Activated CD4-positive, alpha-beta T cell treated with anti-CD3 and anti-CD28 coated beads, Interleukin-10, Interleukin-2, amounts not matched to agents 100 ng/mL and 50 ng/mL, durations not matched to agents 16 hours and 8 hours (primary cell): ENCODE measurements at places on chromosomes 13 and 19.

DNA sequence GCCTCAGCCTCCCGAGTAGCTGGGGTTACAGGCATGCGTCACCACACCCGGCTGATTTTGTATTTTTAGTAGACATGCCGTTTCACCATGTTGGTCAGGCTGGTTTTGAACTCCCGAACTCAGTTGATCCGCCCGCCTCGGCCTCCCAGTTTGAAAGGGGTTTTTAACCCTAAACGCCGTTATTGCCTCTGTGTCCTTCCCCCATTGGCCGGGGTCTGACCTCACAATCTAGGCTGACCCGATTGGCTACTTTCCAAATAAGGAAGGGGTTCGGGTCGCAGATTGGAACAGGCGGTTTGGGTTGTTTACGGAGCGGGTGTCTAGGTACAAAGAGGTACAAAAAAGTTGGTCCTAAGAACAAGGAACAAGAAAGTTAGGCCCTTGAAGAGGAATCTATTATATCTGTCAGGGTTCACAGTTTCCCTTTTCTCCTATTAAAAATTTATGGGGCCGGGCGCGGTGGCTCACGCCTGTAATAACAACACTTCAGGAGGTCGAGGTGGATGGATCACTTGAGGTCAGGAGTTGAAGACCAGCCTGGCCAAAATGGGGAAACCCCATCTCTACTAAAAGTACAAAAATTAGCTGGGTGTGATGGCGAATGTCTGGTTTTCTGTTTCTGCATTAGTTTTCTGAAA, 1.0 kb downstream of the ZNF253 start:
- DNase-seq: peak; percentile 70

DNA sequence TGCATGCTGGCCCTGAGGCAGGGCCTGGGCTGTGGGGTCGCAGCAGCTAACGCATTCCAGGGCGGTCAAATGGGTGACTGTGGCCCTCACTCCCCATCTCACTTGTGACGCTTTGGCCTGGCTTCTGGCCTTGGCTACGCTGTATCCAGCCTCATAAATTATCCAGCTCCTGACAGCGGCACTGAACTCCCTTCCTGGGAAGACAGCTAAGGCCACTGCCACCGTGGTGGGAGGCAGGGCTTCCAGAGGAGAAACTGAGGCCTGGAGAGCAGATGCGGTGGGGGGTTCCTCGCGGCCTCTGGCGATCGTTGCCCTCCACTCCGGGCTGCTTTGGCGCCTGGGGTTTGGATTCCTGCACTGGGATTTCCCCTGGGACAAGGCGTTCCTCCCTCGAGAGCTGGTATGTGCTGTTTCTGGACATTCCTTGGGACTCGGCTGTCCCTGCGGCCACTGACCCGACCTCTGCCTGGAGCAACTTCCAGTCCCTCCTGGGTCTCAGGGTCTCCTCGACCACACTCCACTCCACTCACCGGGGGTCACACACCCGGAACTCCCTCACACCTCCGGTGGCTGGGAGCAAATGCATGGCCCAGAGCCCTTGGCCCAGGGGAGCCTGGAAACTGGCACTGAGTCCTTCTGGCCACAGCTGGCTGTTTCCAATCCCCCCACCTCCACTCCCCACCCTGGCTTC, 3.4 kb downstream of the TBXA2R start:
- no peak for DNase-seq

DNA sequence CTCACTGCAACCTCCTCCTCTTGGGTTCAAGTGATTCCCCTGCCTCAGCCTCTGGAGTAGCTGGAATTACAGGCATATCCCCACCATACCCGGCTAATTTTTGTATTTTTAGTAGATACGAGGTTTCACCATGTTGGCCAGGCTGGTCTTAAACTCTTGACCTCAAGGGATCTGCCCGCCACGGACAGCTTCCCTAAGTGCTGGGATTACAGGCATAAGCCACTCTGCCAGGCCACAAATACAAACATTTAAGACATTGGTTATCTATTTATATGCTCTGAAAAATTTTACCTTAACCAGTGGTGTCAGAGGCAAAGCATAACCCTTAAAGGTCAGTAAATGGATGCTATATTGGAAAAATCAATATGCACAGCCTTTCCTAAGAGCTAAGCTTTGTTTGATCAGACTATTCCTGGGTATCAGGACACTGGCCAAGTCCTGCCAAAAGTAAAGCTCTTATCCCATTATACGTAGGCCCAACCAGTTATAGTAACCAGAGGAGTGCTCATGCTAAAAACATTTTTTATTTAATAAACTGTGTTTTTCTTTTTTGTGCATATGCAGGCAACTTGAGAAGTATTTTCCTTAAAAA, 56.4 kb upstream of the STARD13 start:
- DNase-seq: no peak

DNA sequence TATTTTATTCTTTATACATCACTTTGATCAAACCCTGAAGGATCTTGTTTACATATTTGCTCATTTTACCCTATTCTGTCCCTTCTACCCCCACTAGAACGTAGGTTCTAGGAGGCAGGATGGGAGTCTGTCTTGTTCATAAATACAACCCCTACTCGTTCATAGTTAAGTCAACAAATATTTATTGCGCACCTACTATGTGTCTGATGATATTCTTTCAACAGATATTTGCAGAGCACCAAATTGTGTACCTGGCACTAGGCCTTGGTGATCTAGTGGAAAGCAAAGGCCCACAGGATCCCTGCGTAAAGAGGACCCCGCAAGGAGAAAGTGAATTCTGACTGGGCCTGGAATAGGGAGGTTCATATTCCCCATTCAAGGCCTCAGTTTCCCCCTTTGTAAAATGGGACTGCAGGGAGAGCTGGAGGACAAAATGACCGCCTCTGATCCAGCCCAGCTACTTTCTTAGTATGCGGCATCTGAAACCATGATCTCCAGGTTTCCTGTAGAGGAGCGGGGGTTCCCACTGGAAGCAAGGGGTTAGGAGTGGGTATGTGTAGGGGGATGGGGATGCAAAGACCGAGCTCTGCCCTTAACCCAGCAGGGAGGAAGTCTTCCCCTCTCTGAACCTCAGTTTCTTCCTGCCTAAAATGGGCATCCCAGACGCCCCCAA, 534 bp upstream of the GEMIN7 start:
- DNase-seq: no peak

DNA sequence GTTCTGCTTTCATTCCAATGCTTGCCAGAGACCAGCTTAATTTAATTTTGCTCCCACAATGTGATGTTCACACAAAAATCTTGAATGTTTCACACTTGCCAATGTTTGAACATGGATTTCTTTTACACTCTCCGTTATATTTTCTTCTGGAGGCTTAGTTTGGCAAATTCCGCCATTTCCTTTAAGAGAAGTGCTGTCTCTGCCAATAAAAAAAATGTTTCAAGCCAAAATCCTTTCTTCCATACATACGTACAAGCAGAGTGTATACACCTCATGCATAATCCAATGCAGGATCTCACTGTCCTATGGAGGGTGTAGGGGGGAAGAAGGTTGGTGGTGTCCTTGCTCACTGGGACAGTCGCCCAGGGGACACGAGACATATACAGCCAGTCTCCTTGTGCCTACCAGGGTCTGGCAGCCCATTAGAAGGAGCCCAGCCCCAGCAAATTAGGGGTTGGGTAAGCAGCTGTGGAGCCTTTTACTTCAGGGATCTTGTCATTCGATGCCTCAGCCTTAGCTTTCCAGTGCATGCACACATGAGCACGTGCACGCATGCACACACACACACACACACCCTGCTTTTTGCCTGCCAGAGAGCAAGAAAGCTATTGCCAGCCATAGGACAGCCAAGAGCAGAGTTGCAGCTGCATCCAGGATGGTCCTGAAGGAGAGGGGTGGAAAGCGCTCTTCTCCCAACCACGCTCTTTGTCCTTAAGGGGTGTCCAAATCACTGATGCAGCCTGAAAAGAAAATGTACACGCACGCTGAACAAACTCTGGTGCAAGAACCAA, 208.3 kb downstream of the FOXO1 start:
- DNase-seq: no peak

- no peak for DNase-seq
These were observed 739.1 kb downstream of the DIAPH3 start for GRCh38 chr13:59424661-59425060.

DNA sequence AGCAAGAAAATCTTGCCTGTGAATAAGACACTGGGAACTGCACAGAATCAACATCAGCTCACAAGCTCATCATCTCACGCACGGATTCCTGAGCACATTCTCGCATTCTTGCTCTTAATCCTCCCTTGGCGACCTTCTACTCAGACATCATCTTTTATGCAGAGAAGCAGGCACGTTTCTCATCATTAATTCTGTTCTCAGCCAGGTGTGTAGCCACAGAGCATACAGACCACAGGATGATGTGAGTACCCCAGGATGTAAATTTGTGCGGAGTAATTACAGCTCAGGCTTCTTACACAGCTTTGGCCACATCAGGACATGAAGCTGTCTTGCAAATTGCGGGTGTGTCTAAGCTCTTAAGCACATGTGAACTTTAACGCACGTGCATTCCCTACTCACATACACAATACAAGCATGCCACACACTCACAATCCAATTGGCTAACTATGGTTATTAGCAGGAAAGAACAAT, 36.5 kb upstream of the SACS start:
- no peak for DNase-seq

DNA sequence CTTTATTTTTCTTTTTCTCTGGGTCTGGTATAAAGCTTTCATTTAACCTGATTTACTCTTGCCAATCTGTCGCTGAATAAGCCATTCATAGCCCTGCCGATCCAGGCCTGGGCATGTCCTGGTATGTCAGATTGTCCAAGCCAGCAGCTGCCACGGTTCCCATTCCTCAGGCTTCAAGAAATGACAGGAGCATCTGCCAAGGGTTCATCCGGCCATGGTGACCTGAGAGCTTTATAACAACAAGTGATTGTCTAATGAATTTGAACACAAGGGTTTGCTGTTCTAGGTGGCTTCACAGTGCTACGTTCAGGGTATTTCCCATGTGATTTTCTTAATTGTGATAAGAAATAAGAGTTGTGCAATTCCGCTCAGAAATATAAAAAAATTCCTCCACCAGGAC, 20.0 kb downstream of the PNMA8A start:
- DNase-seq: no peak

DNA sequence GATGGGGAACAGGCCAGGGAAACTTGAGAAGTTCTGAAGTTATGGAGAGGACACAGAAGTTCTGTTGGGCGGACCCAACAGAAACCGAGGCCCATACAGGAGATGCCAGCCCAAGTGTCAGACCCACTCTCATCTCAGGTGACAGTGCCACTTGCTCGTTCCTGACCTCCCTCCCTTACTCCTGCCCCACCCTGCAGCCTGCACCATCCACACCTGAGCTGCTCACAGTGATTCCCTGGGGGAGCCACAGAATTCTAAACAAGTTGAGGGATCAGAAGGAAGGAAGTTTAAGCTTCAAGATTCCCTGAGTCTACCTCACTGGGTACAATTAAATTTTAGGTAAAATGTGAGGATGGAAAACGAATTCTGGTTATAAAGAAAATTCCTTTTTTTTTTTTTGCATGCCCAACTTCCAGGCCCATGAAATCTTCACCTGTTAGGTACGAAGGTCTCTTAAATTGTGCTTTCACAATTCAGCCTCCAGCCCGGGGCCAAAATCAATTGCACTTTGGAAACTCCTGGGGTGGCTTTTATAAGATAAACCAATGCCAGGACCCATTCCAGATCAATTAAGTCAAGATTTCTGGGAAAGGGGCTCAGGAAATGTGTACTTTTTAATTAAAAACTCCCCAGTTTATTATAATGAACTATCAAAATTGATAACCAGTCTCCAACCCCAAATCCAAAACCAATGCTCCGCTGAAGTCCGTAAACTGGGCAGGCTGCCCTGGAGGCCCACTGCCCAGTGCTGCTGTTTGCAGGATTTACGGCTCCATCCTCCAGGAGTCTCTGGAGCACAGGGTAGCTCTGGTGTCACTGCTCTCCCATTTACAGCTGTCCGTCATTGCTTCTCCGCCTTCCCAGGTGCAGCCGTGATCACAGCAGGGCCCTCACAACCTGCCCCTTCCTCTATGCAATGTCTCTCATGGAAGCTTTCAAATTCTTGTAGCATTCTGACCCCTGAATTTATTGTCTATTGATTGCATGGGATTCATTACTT, 643.5 kb downstream of the UQCRFS1 start:
- DNase-seq: no peak

DNA sequence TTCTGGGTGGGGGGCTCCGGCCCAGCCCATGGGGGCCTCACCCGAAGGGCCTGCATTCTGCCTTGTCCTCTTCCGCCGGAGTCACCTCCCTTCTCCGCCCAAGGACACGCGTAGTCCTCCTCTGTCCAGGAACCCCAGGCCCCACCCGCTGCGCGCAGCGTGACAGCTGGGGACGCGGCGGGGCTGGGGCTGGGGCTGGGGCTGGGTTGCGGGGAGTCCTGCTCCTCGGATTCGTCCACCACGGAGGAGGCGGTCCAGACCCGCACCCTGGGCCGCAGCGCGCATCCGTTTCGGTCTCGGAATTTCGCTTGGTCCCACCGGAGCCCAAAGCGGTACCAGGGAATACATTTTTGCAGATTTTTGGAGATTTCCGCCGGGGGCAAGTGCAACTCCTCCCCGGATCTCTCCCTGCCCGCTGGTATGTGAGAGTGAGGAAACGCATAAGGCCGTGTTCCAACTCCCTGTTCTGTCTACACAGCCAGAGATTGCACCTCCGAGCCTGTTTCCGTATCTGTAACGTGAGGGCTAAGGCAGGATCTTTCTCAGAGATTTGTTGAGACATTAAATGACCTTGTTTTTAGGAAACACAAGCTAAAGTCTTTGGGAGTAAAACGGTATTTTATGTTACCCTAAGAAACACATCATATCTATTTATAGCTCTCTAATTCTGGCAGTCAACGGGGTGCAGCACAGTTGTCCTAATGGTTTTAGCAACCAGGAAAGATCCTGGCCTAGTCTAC, at the start of gene COX7A1:
Gene COX7A1 (minus strand): TSS at position 96 of the 740 bp plus-strand sequence. CDS start 40 bp downstream, at position 56.
- DNase-seq: no peak

DNA sequence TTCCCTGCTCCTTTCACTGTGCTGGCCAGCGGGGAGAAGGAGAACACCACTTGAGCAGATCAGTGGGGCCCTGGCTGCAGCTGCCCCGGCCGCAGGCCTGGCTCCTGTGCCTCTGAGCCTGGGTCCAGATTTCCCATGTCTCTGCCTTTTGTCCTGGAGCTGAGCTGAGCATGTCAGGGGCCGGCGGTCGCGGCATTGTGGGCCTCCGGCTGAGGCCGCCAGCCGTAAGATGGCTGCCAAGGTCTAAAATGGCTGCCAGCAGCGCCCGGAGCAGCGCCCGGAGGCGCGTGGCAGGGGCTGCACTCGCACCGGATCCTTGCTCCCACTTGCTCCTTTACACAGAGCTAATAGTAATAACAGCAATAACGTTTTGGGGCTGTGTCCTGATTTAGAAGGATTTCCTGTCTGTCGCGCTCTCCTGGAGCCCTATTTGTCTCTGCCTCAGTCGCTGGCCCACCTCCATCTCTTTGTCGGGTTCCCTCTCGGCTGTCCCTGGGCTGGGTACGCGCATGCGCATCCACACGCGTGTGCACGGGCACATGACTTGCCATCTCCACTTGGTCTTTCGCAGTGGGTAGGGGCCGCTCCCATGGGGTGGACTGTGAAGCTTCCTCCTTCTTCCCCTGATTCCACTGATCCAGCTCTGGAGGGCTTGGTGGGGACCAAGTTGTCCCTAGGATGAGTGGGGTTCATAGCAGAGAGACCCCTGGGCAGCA, 32.1 kb downstream of the LYL1 start:
- no peak for DNase-seq

- DNase-seq: no peak
These were observed 19.5 kb upstream of the TRPC4 start for GRCh38 chr13:37889102-37889501.
